ENCODE measurements at places on chromosomes 11 and 22. TPM values are rescaled to one million over a fixed set of nuclear protein-coding genes. Genes with fewer than 3 reads are reported as not detected.

GRCh38 chr11:93532281-93532789 is 10.9 kb downstream of the SMCO4 start:
- no peak for DNase-seq

DNA sequence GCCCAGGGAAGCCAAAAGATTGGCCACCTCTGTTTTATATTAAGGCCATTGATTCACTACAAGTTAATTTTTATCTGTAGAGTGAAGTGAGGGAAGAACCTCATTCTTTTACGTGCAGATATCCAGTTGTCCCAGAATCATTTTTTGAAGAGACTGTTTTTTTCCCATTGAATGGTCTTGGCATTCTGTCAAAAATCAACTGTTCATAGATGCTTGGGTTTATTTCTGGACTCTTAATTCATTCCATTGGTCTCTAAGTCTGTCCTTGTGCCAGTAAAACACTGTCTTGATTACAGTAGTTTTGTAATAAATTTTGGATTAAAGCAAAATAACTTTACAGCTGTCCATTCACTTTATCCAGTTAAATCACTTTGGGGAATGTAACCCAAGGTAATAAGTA is 26.8 kb downstream of the WBP2NL start:
- DNase-seq = no peak

- DNase-seq = no peak
Observed at GRCh38 chr11:106998116-106998915, 20.0 kb downstream of the GUCY1A2 start.

DNA sequence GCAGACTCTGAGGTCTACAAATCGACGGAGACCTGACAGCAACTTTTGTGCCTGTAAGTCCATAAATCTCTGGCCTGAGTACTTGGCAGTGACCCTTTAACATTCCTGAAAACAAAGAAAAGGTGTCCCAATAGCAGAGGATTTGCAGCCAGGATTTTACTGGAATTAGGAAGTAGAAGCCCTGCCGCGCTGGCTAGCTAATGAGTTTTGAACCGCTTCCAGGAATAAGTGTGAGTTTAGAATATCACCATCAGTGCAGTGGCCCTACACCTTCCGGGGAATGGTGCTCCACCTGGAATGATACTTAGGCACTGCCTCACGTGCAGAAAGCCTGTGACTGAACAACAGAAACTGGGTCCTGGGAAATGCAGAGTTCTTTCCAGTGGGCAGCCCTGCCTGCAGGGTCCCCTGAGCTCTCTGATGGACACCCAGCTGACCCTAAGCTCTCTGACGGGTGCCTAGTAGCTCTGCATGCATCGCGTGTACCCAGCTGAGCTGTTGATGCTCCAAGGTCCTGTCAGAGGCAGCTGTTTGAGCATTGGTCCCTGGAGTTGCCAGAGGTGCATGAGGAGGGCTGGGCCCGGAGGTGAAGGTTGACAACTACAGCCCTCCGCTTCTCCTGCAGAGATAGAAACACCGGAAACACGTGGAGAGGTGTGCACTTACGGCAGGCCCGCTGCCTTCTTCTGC is 380.9 kb downstream of the TBC1D22A start:
- no peak for DNase-seq

GRCh38 chr11:67410369-67410831 is 5.1 kb upstream of the CARNS1 start:
- no peak for DNase-seq

DNA sequence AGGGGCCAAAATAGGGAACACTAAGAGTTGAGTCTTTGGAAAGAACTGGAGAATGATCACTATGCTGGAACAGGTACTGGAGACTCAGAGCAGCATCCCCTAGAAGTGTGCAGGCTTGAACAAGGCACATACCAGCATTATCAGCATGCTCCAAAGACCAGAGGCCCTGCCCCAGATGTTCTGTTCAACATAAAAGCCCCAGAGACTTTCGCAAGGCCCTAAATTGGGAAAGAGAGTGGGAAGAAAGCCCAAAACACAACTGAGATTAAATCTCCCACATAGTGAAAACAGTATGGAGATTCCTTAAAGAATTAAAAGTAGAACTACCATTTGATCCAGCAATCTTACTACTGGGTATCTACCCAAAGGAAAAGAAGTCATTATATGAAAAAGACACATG is 9.4 kb downstream of the CNGA4 start:
- DNase-seq = no peak

DNA sequence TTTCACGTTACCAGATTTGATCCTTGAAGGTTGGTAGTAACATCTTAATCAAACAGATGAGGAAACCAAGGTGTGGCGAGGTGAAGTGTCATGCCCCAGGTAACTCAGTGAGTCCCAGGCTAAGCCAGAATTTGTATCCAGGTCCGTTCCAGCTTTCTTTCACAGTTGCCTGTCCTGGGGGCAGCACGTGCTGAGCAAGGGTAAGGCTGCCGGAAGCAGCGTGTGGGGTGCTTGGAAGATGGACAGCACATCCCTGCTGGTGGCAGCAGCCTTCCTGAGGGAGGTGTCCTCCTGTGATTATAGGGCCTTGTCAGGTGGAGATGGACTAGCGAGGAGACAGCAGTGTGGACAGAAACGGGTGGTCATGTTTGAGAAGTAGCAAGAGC is 50.9 kb downstream of the TRIOBP start:
- no peak for DNase-seq

GRCh38 chr11:61694602-61694939 is 14.4 kb downstream of the DAGLA start:
- no peak for DNase-seq

- DNase-seq = no peak
Observed at GRCh38 chr11:73281796-73282660, 9.9 kb downstream of the P2RY6 start.

TSGA10IP gene
- not detected for total RNA-seq

DNA sequence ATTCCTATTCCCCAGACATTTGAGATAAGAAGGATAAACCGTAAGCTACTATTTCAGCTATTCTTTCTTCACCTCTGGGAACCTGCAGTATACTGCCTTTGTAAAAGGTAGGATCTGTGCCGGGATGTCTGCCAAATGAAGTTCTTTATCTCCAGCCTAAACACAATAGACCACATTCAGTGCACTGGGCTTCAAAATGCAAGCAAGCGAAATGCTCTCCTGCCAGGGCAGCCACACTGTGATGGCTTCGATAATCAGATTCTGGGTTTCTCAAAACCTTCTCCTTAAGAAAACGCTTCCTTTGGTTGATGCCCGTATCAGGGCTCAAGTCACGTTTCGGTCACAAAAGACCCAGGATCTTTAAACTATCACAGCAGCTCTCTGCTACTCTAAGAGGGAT is 299.5 kb upstream of the B3GAT1 start:
- no peak for DNase-seq

- DNase-seq = no peak
Observed at GRCh38 chr11:102447193-102447592, 5.4 kb downstream of the TMEM123 start.

GRCh38 chr11:76885390-76886097 is 24.8 kb downstream of the ACER3 start:
- peak; percentile 88 for DNase-seq

- no peak for DNase-seq
Observed at GRCh38 chr22:30004694-30005093, 75.6 kb upstream of the HORMAD2 start.

DNA sequence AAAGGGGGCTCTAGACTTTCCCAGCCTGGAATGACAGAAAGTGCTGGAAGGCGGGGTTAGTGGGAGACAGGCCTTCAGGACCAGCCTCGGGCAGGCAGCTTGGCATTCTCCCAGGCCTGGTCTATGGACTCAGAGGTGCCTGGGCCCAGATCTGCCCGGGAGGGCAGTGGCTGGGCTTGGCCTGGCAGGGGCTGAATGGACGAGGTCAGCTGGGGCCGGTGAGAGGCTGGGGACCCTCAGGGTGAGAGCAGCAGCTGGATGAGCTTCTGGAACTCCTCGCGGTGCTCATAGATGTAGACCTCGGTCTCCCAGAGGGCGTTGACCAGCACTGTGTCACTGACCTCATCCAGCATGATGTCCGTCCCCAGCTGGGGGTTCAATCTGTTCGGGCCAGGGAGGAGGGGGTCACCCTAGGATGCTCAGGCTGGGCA is 1.5 kb upstream of the BAIAP2L2 start:
- DNase-seq = no peak

Data from kidney epithelial cell (primary cell).